ENCODE measurements at places on chromosomes 3 and 15.

DNA sequence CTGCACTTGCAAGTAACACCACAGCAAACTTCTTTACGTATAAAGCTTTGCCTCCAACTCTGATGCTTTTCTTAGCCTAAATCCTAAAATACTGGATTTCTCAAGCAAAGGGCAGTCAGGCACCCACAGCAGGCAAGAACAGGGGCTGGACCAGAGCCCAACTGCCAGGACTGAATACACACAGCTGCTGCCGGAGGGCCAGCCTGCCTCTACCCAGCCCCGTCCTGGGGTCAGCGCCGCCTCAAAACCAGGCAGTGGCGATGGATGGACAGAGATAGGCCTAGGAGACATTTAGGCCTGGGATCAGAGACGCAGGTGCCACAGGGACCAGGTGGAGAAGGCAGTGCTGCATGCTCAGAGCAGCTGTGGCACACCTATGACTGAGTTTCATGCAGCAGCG is 47.6 kb upstream of the SEC61A1 start:
- no peak for DNase-seq

DNA sequence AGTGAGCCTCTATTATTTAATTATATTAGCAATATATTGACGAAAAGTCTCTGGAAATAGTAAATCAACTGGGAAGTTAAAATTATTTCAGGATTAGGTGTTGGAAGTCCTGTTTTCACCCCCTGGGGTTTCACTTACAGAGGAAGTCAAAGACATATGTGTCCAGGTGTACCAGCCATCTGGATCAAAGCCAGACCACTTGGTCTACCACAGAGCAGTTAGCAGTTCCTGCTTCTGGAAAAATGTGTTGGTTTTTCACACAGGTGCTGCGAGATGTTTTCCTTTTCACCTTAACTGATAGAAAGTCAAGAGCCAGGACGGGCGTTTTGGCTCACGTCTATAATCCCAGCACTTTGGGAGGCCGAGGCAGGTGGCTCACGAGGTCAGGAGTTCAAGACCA is 13.1 kb downstream of the MME start:
- no peak for DNase-seq

GRCh38 chr3:52253314-52254304 is 8.1 kb downstream of the PPM1M start:
- peak; percentile 86 for DNase-seq

- DNase-seq, result peak; percentile 5
Observed at GRCh38 chr3:69161587-69162307, 39.4 kb upstream of the LMOD3 start.

DNA sequence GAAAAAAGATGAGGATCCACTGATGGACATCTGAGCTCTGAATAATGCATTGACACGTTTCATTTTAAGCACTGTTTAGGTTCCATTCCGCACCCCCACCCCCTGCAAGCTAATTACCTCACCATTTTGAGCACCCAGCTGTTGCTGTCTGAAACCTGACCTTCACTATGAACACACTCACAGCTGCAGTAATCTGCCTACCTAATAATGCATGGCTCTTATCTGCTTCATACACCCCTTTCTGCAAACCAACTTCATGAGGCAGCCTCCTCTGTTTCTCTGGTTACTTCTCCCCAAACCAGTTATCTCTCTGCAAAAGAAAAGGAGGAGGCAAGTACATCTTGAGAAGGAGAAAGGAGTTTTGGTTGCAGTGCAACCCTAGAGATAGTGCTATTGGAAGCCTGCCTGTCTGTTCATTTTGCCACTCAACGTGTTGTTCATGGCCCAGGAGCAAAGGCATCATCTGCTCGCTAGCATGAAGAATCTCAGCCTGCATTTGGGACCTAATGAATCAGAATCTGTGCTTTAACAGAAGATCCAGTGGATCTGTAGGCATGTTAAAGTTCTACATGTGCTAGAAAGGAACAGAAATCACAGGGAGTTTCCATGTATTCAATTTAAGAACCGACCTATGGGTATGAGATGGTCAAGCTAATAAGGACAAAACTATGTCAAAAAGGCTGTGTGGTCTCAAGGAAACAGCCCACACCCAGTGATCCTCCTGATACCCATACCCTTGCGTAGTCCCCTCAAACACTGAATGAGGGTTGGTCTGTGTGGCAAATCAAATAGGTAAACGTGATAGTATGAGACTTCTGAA is 87.2 kb downstream of the MB21D2 start:
- DNase-seq, result no peak

- DNase-seq, result peak; percentile 36
Observed at GRCh38 chr3:46496746-46497555, 825 bp upstream of the RTP3 start.

DNA sequence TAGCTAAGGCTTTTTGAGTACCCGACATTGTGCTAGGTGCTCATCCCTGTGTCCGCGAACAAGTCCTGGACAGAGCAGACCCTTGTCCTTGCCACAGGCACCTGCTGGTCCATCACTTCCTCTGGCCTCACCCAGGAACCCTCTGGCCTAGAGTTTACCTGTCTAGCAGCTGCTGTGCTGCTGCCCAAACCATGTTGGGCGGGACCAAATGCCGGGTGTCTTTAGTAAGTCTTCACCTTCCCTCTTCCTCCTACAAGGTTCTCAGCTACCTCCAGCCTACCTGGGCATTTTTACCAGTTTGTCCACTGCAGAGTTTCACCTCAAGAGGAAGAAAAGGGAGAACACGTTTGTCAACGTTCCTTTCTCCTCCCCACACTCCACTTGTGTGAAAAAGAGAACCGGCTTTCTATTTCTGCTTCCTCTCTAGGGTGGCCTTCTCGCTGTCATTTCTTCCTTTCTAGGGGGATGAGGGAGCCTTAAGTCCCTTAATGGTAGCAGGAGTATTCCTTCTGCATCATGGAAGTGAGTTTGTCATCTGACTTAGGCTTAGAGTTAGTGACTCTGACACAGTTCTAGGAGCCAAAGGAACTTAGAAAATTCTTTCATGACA is 80.4 kb upstream of the GCNT3 start:
- no peak for DNase-seq

- DNase-seq, result no peak
Observed at GRCh38 chr15:89628301-89628700, 27.0 kb downstream of the KIF7 start.

DNA sequence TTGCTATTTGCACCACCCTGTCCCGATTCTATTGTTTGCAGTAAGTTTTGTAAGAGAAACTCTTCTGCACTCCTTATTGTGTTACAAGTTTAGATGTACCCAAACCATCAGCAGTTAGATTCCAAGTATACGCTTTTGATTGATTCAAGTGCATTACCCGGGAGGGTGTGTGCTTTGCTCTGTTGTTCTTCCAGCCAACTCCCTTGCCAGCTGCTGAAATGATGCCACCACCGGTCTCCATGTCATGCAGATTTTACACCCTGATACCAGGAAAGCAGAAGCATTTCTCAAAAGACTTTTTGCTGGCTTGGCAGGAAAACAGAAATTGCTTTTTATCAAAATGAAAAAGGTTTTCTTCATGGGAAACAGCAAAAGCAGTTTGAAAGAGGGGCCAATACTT is 1006.6 kb upstream of the CFAP20DC start:
- no peak for DNase-seq

GRCh38 chr3:112481302-112481721 is 18.0 kb downstream of the BTLA start:
- DNase-seq, result no peak

DNA sequence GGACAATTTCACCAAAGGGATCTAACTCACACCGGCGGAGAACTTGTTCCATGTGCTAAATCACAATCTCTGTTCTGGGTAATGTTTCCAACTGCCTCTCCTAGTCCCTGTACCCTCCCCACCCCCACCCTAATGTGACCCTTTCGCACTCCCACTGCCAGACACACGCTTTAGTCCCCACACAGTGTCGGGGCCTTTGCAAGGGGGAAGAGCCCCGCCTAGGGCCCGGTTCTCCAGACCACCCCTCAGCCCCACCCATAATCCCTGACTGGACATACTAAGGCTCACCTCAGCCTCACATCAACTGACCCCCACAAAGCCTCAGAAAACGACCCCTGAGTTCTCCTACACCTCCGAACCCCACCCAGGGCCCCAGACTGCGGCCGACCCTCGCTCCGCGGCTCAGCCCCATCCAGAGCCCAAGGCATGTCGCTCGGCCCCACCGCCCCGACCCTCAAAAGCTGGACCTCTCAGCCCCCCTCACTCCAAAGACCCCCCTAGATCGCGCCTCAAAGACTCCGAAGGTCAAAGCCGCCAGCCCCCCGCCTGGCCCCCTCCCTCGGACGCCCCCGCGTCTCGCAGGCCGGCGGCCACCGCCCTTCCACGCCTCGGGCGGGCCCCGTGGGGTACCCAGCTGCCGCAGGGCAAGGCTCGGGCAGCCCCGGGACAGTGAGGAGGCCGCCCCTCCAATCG is 72.0 kb upstream of the MAP4 start:
- DNase-seq, result no peak

DNA sequence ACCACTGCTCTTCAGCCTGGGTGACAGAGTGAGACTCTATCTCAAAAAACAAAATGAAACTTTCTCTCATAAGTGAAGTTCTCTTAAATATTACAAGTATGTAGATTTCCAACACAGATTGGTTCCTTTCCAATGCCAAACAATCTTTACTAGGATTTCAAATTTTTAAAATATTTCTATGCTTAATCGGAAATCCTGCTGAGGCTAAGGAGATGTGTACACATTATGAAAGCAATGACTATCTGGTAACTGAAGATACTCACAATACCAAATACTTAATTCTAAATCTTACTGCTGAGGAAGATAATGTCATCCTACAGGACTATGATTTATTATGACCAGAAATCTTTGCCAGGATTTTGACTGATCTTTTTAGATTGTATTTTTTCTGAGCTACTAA is 255.6 kb upstream of the ZNF717 start:
- no peak for DNase-seq

DNA sequence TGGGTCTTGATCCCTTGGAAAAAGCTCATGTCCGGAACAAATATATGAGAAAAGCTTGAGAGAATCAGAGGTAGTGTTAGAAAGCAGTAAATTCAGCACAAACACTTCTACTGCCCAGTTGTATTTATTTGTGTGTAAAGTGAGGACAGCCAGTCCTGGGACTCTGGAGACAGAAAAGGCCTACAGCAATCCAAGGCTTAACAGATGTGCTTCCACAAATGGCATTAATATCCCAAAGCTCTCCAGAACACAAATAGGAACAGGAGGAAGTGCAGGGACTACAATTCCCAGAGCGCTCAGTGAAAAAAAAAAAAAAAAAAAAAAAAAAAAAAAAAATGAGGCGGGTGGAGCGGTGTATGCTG is 390 bp upstream of the AP2M1 start:
- DNase-seq, result no peak

DNA sequence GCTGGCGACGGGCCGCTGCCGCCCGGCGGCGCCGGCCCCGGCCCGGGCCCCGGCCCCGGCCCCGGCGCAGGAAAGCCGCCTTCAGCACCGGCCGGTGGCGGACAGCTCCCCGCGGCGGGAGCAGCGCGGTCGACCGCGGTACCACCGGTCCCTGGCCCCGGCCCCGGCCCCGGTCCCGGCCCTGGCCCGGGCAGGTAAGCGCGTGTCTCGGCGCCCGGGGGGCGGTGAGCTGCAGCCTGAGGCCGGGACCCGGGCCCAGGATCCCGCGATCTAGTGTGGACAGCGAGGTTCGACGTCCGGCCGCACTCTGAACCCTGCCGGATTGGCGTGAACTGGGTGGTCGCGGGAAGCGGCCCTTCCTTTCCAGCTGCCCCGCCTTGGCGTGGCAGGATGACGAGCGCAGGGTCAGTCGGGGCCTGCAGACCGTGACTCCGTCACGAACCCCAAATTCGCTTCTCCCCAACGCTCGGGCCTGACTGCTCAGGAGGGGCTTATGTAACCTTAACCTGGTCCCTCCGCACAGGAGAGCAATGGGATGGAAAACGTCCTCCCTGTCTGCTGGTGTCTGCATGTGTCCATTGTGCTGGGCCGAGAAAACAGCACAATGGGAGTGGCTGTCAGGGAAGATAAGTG is 472 bp downstream of the BSN start:
- DNase-seq, result no peak

DNA sequence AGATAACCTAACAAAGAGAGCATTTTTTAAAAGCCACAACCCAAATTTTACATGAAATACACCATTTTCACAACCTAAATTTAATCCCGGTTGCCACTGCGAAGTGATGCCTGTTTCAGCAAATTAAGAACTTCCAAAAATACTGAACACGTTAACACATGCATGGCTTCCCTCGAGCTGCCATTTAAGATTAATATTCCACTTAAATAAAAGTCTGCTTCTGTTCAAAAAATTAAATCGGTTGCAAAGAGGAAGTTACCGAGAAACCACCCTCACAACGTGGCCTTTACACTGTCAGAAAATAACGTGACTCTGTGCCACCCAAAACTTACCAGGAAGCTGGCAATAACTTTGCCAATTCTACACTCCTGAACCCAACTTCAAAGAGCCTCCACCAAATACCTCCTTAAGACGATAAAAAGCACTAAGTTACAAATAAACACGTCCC is 1.2 kb downstream of the TBL1XR1 start:
- no peak for DNase-seq

GRCh38 chr3:13574798-13575451 is 26.0 kb downstream of the FBLN2 start:
- DNase-seq, result no peak

DNA sequence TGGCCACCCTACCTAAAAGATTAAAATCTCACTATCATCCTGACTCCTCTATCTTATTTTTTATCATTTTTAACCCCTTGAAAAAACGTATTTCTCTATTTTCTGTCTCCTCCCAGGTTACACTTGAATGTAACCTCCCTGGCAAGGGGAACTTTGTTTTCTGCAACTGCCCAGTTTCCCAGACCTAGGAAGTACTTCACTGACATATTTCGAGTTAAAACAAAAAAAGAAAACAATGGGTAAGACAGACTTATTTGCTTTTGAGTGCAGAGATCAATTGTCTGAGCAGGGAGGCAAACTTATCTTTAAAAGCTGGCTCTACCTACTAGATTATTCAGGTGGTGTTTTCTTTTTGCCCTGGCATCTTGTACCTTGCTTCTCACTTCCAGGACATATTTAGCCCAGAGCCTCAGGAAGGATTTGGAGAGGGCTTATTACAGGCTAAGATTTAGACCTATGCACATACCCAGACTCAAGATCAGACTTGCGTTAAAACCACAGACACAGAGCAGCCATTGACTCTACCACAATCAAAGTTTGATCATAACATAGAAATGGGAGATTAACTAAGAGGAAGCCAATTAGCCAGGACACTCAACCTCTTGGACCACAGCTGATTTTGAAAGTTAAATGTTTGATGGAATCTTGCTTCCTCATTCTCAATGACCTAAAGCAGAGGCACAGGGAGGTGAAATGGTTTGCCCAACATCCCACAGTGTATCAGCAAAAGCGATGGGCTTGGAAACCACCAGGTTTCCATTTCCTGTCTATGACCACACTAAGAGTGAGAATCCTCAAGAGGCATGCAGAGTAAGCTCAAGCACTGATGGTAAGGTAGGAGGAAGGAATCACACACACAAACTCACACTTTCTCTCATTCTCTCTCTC is 169.5 kb upstream of the THBS1 start:
- peak; percentile 51 for DNase-seq

- no peak for DNase-seq
Observed at GRCh38 chr3:67145738-67146137, 147.6 kb downstream of the KBTBD8 start.

- no peak for DNase-seq
Observed at GRCh38 chr3:132597660-132598059, 590 bp downstream of the ACKR4 start.
